ENCODE measurements at places on chromosomes 1 and 21. TPM values are rescaled to one million over a fixed set of nuclear protein-coding genes. Genes with fewer than 3 reads are reported as not detected.

DNA sequence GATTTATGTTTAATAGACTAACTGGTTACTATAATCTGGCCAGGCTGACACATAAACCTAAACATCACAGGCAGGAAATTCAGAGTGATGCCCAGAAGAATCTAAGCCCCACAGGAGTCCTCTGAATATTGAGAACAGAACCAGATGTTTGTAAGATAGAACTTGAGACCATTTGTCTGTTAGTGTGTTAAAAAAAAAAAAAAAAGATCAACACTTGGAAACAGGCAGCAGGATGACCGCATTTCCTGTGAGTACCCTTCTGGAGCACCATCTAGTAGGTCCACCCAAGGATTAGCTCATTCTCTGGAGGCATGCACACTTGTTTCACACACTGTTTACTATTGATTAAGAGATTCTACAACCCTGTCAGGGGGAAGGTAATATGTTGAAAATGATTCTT lies 111.4 kb upstream of the VANGL1 start:
- no peak for DNase-seq

DNA sequence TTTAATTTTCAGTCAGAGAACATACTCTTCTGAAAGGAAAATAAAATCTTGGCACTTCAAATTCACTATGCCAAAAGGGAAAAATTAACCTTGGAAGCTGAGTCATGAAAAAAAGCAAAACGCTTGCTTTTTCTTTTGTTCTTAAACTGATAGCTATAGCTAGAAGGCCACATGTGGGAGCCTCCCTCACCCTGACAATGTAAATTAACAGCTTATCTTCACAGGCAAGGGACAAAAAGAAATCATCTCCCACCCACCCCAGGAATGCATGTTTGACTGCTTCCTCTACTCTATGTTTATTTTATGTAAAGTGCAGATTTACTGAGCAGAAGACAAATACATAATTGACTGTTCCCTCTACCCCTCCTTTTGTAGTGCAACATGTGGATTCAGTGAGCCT lies 38.0 kb downstream of the EBNA1BP2 start:
- no peak for DNase-seq

- no peak for DNase-seq
Observed at GRCh38 chr1:216841165-216841564, 117.9 kb upstream of the ESRRG start.

DNA sequence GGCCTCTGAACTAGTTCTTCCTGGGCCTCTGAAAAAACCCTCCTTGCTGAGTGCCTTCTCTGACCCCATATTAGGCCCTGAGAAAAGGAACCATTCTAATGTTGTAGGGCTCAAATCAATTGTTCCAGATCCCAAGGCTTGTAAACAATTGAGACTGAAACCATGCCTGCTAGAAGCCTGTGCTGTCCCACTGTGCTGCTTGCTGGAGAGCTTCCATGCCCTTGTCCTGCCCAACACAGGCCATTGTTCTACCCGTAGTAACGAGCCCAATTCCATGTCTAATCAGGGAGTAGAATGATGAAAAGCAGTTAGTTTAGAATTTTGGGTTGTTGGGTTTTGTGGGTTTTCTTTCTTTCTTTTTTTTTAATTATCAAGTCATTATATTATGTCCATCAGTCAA lies 47.4 kb downstream of the ZNF281 start:
- no peak for DNase-seq

Gene SETDB1
- total RNA-seq, result 43.3 TPM

Gene MX1
- total RNA-seq, result 7.8 TPM

Gene DNASE2B
- not detected for total RNA-seq

Data from Panc1 (cell line).